HS-5 (cell line): ENCODE measurements at places on chromosomes 16 and 17.

GRCh38 chr17:14959106-14959648 is 305.9 kb downstream of the PMP22 start:
- no peak for DNase-seq

- DNase-seq, result no peak
Measured at GRCh38 chr16:10616756-10617640, 36.6 kb upstream of the EMP2 start.

DNA sequence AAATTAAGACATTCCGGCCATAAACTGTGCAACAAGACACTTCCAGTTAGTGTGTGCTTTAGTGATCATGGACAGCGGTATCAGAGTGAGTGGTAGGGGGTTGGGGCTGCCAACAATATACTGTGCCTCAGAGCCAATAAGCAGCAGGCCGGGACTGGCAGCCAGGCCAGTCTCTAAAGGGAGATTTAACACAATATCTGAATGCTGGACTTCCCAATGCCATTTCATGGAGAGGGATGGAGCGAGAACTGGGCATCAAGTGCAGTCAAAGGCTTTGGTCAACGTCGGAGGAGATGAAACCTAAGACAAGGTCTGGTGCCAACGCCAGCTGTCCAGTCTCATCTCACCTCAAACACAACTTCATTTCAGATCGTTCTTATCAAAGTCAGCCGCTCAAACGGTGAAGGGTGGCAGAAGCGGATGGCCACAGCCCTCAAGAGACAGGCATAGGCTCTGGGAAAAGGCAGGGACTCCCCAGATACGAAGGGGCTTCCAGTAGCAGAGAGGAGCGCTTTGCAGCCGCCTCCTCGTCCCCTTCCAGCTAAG is 935 bp downstream of the USP32 start:
- peak; percentile 19 for DNase-seq

DNA sequence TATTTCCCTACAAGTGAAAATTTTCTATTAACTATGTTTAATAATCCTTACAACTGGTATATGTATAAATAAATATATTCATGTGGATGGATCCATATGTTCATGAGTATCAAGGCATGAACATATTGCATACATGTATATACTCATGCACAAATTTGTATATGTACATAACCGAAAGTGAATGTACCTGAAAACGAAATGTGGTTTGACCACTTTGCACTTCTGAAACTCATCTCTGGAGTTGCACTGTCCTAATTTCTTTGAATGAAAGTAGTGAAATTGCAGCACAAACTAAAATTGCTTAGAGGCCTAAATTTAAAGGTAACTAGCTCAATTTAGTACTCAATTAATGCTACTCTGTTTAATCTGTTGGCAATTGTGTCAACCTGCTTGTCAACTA is 27.4 kb upstream of the GNAO1 start:
- DNase-seq, result no peak

DNA sequence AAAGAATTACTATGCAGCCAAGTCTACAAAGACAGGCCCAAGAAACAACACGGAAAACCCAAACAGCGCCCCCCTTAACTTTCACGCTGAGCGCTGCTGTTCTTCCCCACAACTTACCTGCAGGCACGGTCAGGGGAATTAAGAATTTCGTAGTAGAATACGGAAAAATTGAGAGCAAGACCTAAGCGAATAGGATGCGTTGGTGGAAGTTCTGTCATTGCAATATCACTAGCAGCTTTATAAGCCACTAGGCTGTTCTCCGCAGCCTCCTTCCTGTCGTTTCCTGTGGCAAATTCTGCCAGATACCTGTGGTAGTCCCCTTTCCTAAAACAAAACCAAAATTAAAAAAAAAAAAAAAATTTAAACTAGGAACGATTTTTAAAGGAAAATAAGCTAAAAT is 39.0 kb downstream of the YWHAE start:
- no peak for DNase-seq

GRCh38 chr16:57791893-57792461 is 10.3 kb downstream of the KIFC3 start:
- DNase-seq, result no peak

DNA sequence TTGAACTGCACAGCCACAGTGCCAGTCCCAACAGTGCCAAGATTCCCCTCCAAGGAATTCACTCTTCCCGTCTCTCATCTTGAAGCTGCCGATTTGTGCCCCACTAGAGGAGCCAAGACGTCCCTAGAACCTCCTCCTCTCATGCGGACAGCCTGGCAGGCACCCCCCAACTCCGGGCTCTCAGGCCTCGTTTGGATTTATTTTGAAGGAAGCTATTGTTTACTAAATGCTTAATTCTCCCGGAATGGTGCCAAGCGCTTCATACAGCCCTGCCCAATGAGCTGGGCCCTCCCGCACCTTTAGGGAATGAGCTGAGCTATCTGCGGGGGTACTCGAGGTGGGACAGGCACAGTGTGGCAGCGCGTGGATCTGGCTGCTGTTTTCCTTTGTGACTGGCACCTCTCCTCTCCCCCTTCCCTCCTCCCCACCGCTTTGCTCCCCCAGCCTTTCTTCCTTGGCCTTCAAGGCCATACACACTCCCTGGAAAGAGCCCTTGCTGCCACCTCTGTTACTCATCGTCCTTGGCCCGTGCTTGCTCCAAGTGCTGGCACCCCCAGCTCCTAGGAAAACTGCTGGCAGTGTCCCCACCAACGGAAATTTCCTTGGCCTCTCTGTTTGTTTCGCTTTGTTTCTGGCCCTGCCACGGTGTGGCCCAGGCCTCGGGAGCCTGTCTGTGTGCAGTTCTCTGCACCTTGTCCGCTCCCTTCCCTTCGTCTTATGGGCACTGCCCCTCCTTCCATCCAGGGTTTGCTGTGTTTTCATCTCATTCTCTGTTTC is 49.9 kb upstream of the CDR2 start:
- no peak for DNase-seq

GRCh38 chr16:78597809-78598570 is 498.5 kb downstream of the WWOX start:
- no peak for DNase-seq

DNA sequence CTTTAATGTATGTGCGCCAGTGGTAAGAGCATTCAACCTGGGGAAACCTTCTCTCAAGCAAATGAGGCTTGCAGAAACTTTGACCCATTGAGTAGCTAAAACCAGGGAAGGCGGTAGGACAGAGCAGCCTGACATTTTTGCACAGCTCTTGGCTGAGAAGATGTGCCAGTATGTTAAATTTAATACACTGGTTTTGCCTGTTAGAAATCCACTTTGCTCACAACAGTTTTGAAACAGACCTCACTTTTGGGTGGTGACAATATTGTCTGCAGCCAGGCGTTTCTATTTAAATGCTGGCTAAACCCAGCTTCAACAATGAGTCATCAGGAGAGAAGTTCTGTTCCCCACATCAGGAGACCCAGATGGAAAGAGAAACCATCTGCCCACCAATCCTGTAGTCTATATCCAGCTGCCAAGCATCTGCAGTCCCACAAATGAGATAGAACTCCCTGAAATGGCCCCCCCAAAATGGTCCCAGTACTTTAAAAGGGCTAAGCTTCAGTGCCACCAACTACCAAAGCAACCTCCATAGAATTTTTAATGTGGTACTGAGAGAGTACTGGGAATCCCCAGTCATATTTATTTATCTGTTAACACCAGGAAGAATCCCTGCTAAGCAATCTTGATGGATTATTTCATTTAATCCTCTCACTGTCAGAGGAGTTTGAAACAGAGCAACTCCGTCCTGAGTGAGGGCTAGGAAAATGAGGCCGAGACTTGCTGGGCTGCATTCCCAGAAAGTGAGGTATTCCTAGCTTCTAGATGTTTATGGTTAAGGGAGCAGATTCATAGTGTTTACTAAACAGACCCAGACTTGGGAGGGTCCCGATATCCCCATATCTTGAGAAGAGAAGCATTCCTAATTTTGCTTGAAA is 29.0 kb upstream of the CLEC3A start:
- no peak for DNase-seq

DNA sequence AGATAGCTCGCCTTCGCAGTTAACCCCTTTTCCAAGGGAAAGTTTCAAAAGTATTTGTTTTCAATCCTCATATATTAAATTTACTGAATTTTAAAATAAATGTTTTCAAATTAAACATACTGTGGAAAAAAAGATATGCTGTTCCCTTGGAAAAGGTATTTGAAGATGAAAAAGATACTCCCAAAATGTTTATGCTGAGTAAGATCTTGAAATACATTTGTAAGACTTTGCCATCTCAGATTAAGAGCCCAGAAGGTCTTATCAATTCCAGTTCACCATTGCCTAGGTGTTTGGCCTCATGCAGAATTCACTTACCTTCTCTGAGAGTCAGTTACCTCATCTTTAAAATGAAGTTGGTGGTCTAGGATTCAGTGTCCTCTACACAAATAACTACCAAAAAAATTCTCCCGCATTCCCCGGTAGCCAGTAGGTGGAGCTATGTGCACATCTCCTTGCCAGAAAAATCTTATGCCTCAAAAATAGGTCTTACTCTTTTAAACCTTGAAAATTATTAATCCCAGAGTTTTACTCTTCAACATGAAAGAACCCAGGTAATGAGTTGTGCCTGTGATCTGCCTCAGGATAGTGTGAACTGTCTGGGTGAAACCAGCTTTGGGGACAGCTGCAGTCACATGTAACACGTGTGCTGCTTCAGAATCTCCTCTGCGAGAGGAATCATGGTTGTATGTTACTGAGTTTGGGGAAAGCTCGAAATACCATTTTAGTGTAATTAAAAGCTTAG is 178.3 kb downstream of the MRTFB start:
- DNase-seq, result peak; percentile 34

GRCh38 chr17:15944759-15945526 is at the start of gene ADORA2B:
Gene ADORA2B, plus strand, starts transcription at chr17:15945130. Its CDS starts 119 bp downstream, at chr17:15945249.
- no peak for DNase-seq

- no peak for DNase-seq
Measured at GRCh38 chr16:64865069-64865696, 256.7 kb downstream of the CDH11 start.

DNA sequence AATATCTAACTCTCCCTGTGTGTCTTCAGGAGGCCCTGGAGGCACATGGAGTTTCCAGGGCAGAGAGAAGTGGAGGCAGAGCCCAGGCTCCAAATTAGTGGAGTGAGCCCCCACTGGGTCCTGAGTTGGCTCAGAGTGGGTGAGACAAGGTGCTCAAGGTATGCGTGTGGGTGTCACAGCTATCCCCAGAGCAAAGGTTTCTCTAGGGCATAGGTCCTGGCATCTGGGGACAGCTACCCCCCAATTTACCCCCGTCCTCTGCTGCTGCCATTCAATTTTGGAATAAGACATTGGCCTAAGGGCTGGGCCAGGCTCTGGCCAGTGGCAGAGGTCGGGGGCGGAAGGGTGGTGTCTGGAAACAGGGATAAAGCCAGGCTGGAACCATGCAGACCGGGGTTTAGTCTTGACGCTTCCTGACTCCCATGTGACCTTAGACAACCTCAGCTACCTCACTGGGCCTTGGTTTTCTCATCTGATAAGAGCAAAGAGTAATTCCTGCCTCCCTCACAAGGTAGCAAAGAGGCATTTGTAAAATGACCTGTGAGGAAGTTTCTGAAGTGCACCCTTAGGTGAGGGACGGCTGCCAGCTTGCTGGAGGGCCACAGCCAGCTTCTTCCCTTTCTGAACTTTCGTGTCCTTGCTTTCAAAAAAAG is 78.2 kb upstream of the TMEM97 start:
- DNase-seq, result no peak

- DNase-seq, result no peak
Measured at GRCh38 chr17:57032343-57032742, 52.7 kb upstream of the AKAP1 start.

- DNase-seq, result no peak
Measured at GRCh38 chr17:38550661-38551060, 55.1 kb downstream of the SRCIN1 start.

DNA sequence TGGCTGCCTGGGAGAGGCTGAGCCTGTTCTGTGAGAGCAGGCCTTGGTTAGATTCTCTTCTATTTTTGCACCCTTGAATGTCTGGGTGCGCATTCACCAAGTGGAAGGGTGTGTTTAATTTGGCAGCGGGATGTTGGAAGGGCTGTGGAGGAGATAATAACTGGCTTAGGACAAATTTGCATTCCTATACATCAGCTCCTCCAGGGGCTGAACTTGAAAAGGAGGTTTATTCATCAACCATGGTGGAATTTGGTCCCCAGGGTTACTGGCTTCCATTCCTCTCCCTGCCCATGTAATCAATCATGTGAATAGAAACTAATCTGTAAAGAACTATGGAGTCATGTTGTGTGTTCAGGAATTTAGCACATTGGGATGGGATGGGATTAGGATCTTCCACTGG is 100.2 kb upstream of the FOXF1 start:
- no peak for DNase-seq

DNA sequence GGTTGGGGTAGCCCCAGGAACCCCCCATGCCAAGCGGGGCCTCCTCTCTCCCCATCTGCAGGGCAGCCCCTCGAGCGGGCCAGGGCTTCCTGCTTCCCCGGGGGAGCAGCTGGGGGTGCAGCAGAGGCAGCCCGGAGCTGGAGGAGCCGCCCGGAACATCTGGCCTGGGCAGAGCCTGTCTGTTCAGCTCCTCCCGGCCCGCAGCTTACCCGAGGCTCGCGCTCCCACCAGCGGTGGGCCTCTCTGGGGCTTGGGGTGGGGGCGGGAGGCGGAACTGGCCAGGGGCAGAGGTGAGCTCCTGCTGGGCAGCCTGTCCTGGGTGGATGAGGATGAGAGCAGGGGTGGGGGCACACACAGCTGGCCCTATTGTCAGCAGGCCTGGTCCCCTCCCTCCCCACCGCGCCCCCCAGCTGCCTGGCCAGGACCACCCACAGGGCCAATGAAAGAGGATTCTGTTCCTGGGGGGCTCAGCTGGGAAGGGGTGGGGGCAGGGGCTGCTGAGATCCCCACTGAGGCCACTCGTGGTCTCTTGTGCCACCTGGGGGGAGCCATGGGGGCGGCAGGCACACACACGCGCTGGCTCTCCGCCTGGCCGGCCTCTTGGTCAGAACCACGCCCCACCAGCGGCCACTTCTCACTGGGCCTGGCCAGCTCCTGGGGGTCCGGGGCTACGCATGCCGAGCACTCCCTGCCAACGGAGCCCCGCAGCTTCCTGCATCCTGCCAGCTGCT is 34.7 kb downstream of the BAHCC1 start:
- DNase-seq, result no peak

GRCh38 chr17:41511116-41511515 is 5.7 kb upstream of the KRT13 start:
- DNase-seq, result no peak

DNA sequence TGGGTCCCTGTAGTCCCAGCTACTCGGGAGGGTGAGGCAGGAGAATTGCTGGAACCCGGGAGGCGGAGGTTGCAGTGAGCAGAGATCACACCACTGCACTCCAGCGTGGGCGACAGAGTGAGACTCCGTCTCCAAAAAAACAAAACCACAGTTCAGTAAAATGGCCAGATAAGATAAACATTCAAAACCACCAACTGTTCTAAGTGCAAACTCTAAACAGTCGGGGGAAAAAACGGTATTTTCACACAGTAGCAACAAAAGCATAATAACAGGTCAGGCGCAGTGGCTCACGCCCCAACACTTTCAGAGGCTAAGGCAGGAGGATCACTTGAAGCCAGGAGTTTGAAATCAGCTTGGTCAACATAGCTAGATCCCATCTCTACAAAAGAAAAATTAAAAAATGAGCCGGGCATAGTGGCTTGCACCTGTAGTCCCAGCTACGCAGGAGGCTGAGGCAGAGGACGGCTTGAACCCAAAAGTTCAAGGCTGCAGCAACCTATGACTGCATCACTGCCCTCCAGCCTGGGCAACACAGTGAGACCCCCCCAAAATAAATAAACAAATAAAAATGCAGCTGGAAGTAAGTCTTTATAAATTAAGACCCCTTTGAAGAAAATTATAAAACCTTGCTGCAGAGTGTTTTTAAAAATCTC is 10.8 kb upstream of the HASPIN start:
- no peak for DNase-seq
